ENCODE measurements at places on chromosomes 5 and 9. TPM values are rescaled to one million over a fixed set of nuclear protein-coding genes. Genes with fewer than 3 reads are reported as not detected.

GRCh38 chr5:111013011-111013410 is 58.5 kb upstream of the TSLP start:
- ATAC-seq: no peak

DNA sequence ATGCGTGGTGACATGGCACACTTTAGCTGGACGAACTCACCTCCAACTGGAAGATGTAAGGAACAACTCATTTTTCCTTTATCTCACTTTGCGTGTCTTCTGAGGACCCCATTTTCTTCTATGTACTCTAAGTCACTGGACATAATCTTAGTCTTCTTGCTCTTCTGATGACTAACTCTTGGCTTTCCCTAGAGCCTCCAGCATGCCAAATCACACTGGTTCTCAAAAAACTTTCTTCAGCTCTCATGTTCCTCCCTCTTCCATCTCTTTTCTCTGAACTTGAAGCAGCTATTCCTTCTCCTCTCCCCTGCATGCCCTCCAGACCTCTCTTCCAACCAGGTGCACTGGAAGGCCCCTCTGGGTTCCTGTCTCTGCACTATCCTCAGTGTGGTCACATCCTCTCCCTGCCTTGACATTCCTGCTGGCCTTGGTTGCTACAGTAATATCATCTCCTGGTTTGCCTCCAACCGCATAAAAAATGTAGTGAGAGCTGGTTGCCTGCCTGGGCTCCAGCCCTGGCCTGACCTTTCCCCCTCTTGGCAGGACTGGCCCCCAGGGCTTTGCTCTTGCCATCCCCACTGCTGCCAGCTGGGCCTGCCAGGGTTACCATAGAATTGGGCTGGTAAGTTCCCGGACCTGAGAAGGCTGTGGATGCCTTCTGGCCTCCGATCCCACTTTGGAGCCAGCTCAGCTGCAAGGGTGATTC is 44.8 kb upstream of the BNC2 start:
- ATAC-seq: no peak

- no peak for ATAC-seq
Observed at GRCh38 chr5:132193165-132193694, 34.4 kb downstream of the P4HA2 start.

GRCh38 chr5:33257807-33258429 is 182.8 kb upstream of the TARS1 start:
- no peak for ATAC-seq

GRCh38 chr5:31707329-31707728 is 68.4 kb downstream of the PDZD2 start:
- ATAC-seq: no peak

- no peak for ATAC-seq
Observed at GRCh38 chr5:79413112-79413511, 100.8 kb downstream of the HOMER1 start.

- ATAC-seq: no peak
Observed at GRCh38 chr9:108512426-108513173, 343.2 kb downstream of the ACTL7B start.

- ATAC-seq: peak; percentile 14
Observed at GRCh38 chr5:36657563-36657995, 51.2 kb downstream of the SLC1A3 start.

DNA sequence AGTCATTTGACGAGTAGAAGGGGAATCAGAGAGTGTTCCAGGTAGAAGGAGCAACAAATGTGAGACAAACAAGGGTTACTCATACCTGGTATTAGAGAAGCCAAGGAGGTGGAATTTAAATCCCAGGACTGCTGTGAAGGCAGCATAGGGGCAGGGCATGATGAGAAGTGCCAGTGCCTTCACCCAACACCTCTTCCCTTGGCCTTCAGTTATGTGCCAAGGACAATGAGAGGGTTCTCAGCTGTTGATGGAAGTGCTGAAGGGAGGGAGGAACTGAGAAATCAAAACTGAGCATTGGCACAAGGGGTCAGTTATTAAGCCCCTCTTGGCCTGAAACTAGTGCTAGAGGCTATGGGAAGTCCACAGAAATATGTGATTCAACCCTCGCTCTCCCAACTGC is 50.3 kb downstream of the GARNL3 start:
- ATAC-seq: no peak

DNA sequence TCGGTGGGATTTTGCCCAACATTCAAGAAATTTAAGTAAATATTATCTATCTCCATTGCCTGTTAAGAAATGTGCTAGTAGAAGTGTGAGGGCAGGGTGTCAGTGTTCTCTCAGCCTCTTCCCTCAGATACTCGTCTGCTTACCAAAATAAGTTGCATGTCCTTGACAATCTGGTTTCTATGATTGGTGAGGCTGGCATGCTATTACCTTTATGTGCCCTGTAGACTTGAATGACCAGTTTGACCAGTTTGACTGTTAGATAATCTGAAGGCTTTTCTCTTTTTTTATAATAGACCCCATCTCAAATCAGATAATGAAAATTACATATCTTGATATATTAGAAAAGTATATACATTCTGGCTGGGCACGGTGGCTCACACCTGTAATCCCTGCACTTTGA is 348 bp downstream of the CATSPER3 start:
- ATAC-seq: no peak

DNA sequence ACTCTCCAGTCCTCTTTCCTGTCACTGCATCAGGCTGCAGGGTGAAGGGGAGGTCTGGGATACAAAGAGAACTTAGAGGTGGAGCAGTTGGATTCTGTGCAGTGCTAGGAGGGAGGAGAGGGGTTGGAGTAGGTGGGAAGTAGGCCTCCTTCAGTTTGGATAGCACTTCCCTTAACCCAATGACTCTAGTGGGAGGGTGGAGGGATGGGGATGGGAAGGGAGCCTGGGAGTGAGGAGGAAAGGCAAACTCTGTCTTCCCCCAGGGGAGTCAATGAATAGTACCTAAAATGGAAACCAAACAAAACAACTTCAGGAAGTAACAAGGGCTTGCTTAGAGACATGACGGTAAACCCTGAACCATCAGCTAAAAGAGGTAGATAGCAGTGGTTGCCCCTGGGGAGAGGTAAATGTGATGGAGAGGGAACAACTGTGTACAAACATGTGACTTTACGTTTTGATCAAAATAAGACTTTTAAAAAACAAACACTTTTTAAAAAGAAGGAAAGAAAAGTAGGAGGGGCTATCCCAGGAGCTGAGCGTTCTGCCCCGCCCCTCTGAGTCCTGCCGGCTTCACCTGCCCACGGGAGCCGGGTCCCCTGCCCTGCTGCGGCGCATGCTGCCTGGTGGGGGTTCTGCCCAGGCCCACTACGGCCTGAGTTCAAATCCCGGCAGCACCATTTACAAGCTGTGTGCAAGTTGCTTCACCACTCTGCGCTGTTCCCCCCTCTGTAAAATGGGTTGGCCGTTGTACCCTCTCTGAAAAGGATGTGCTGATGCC is 30.9 kb downstream of the GSN start:
- ATAC-seq: peak; percentile 43

- no peak for ATAC-seq
Observed at GRCh38 chr5:98779264-98779877, 5.9 kb downstream of the RGMB start.

GRCh38 chr5:73155271-73156222 is 17.4 kb upstream of the TMEM174 start:
- no peak for ATAC-seq

- no peak for ATAC-seq
Observed at GRCh38 chr5:107213025-107213424, 457.7 kb downstream of the EFNA5 start.

- peak; percentile 68 for ATAC-seq
Observed at GRCh38 chr9:126450668-126451205, 124.1 kb downstream of the MVB12B start.

- no peak for ATAC-seq
Observed at GRCh38 chr5:154868702-154869101, 10.3 kb downstream of the CNOT8 start.

DNA sequence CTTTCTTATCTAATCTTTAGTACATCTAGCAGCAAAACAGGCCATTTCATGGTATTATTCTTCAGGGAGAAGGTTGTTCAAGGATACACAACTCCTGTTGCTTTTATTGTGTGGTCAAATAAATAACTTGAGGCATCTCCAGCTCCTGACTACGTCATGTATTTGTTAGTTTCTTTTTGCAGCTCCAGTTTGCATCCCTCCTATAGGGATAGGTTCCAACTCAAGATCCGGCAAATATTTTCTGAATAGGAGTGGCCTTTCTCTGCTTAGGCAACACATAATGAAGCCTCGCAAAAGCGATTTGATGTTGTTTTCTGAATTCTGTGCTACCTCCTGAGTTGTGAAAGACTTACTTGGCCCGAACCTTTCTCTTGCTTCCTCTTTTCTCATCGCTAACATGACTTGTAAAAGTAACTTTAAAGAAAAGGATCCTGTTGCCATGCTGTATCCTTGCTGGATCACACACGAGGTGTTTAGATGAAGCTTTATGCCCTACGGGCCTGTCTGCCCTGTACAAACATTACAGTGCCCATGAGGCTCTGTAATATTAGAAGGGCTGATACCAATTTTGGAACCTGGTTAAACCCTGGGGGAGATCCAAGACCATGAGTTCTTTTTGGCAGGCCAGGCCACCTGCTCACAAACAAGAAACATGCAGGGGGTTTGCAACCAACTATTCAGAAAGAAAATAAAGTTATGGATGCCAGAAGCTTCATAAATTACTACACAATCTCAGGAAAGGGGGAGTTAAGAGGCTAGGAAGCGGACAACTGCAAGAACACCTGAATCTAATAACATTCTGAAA is 149.8 kb upstream of the FGF10 start:
- ATAC-seq: no peak

GRCh38 chr9:91572811-91573210 is 149.2 kb upstream of the NFIL3 start:
- ATAC-seq: no peak

GRCh38 chr5:113489299-113489698 is 1.0 kb upstream of the MCC start:
- ATAC-seq: peak; percentile 78

DNA sequence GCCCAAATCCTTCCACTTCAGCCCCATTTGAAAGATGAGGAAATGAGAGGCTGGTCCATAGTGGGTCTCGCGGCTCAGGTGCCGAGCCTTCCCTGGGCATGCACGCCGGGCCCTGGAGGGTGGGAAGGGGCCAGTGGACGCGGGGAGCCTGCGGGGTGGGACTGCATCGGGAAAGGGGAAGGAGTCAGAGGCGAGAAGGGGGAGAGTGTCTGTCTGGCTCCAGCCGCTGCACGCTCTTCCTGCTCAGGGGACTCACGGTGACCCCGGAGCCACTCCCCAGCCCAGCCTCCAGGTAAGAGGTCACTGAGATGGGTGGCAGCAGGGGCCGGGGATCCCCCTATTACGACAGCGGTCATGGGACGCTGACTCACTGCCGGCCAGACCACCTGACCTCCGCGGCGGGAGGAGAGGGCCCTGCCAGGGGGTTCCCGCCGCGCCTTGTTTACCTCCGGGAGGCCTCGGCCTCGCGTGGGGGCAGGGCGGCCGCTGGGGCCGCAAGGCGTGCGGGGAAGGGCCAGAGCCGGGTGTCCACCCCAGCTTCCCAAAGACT is 1.9 kb upstream of the SQSTM1 start:
- ATAC-seq: peak; percentile 74

Gene LHX3
- 0.26 TPM for total RNA-seq

Gene CNTLN
- total RNA-seq: 17.3 TPM

Gene SVEP1
- total RNA-seq: 1.2 TPM

Gene MARVELD2
- 0.22 TPM for total RNA-seq

Gene SLC12A7
- 5.3 TPM for total RNA-seq

Gene HTR4
- total RNA-seq: not detected

Gene TAF11L3
- not detected for total RNA-seq

Gene UIMC1
- 38.4 TPM for total RNA-seq

Gene WDR38
- total RNA-seq: 0.31 TPM
